Calu3 (cell line): ENCODE measurements at places on chromosomes 6 and 20. TPM values are rescaled to one million over a fixed set of nuclear protein-coding genes. Genes with fewer than 3 reads are reported as not detected.

GRCh38 chr6:132798869-132799538, 567 bp upstream of the SLC18B1 start:
- DNase-seq, result peak; percentile 86

DNA sequence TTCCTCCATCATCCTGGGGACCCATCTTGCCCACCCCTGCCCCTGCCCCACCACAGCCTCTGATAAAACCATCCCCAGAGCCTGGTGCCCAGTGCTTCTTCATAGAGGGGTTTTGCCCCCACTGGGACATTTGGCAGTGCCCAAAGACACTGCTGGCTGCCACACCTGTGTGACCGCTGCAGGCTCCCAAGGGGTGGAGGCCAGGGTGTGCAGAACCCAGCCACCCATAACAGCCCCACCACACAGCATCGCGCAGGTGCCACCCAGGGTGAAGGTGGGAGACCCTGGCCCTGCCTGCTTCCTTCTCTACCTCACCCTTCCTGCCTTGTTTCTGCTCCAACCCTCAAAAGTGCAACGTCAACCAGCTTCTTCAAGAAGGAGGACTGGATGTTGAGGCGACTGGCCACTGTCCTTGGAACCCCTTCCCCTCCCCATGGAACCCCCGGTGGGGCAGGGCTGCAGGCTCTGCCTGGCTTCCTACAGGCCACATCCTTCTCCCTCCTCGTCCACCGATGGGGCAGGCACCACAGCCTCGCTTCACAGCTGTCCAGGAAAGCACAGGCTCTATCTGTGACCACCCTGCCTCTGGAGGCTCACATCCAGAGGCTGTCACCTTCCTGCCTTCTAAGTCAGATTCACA, 79.2 kb upstream of the MPC1 start:
- no peak for DNase-seq

- no peak for DNase-seq
These were observed 191.6 kb upstream of the RUNX2 start for GRCh38 chr6:45136495-45136894.

GRCh38 chr6:145895802-145896201, 68.4 kb downstream of the SHPRH start:
- no peak for DNase-seq

DNA sequence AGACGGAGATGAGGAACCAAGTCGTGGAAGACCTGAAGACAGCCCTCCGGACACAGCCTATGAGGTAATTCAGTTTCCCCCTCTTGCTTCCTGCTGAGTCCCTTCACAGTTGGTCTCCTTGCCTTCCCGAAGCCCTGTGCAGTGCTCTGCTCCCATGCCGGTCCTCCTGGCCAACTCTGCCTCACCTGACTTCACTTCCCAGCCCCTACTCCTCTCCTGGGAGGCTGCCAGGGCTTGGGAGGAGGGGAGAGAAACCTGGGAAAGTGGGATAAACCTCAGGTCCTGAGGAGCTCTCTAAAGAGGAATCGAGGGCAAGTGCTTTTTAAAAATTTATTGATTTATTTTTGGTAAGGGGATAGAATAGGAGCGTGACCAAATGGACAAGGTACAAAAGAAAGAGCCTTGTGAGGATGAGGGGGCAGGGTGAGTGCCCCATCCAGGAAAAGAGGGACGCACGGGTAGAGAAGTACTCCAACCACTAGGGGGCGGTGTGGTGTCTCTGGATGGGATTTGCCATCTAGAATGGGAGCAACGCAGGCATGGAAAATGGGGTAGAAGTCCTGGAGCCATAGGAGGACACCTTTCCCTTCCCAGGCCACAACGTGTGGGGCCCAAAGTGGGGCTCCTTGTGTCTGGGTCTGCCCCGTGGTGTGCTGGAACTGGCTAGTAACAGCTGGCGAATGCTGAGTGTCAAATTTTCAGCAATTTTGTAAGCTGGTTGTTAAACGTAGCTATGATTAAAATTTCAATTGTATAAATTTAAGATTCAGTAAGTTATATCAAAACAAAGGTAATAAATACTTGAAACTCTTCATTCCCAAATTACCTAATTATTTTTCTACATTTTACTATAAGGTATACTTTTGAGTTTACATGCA, 69.0 kb downstream of the MOCS1 start:
- peak; percentile 79 for DNase-seq

- DNase-seq, result no peak
These were observed 212.0 kb downstream of the IBTK start for GRCh38 chr6:82035526-82035925.

Gene RGS17
- total RNA-seq, result 0.64 and 0.78 TPM in 2 replicates

- no peak for DNase-seq
These were observed 3.2 kb downstream of the PTPN1 start for GRCh38 chr20:50513169-50514034.

- no peak for DNase-seq
These were observed 104.4 kb upstream of the SNX9 start for GRCh38 chr6:157718503-157719187.

- DNase-seq, result no peak
These were observed 46.8 kb downstream of the MAP7 start for GRCh38 chr6:136503303-136504029.

Gene OPRL1
- 0.17 and 0.33 TPM in 2 replicates for total RNA-seq

Gene HLA-A
- total RNA-seq, result 451 and 963 TPM in 2 replicates

GRCh38 chr6:113495521-113495920, 361.6 kb upstream of the MARCKS start:
- no peak for DNase-seq

DNA sequence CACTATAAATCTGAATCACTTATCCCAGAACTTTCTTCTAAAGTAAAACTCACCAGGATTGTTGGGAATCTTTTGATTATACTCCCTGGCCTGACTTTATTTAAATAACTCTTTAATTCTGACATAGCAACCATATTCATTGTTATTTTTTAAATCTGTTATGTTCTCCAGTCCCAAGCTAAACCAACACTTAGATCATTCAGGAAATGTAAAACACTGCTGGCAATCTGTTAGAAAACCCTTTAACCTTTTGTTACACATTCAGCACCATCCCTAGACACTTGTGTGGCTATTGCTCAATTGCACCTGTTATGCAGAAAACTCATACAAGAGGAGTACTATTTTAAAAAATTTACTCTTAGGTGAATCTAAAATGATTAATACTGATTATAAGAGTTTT, 101.8 kb upstream of the NHSL1 start:
- DNase-seq, result no peak

DNA sequence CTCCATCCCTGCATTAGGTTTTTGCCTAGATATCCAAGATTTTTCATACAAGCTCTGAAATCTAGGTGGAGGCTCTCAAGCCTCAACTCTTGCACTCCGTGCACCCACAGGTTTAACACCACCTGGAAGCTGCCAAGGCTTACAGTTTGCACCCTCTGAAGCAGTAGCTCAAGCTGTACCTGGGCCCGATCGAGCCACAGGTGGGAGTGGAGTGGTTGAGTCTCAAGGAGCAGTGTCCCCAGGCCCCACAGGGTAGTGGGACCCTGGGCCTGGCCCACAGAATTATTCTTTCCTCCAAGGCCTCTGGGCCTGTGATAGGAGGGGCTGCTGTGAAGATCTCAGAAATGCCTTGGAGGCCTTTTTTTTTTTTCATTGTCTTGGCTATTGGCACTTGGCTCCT, 973.5 kb upstream of the MAP3K7 start:
- no peak for DNase-seq
